ENCODE measurements at places on chromosomes 6 and 20.

- no peak for DNase-seq
These were observed 994 bp downstream of the CLDN20 start for GRCh38 chr6:155264693-155265320.

DNA sequence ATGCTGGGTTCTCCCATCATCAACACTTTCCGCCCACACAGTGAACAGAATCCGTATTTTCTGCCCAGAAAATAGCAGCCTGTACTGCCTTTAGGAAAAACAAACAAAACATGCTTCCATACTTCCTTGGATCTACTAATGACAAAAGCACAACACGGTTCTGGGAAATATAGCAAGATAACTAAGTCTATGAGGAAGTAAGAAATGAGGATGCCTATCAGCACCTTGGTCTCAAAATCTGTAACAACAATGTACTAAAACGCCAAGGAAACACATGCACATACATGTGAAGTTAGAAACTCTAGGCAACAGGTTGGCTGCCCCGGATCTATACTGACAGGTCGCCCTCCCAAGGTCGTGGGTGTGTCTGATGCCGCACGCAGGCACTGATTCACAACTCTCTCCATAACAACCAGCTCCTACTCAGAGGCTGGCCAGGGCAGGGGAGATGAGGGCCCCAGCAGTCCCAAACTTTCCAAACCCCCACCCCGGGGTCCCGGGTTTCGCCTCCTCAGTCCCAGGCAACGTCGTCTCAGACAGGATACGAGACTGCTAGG lies 710 bp downstream of the BTBD9 start:
- DNase-seq: peak; percentile 60

- DNase-seq: no peak
These were observed 602.2 kb upstream of the NRSN1 start for GRCh38 chr6:23523771-23524170.

DNA sequence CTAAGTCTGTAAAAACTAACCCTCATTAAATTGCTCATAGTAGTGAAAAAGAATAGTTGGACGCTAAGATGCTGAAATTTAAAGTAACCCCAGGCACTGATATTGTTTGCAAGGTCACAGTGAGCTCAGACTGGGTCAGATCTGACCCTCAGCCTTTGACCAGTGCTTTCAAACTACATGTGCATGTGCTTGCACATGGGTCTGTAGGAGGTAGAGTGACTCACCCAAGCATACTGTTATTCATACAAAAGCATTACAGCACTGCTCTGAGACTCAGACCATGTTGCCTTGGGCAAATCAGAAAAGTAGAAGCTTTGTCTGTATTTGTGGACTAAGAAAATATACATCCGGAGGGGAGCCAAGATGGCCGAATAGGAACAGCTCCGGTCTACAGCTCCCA lies 326.4 kb upstream of the MARCKS start:
- no peak for DNase-seq

- no peak for DNase-seq
These were observed 8.4 kb upstream of the IGF2R start for GRCh38 chr6:159960485-159960884.
